ENCODE measurements at places on chromosomes 3 and 15.

GRCh38 chr15:52730173-52730572, 51.0 kb upstream of the ATOSA start:
- DNase-seq: no peak

GRCh38 chr3:88617283-88617682, 467.5 kb downstream of the C3orf38 start:
- no peak for DNase-seq

- peak; percentile 51 for DNase-seq
Measured at GRCh38 chr3:194141415-194142155, 5.6 kb downstream of the HES1 start.

DNA sequence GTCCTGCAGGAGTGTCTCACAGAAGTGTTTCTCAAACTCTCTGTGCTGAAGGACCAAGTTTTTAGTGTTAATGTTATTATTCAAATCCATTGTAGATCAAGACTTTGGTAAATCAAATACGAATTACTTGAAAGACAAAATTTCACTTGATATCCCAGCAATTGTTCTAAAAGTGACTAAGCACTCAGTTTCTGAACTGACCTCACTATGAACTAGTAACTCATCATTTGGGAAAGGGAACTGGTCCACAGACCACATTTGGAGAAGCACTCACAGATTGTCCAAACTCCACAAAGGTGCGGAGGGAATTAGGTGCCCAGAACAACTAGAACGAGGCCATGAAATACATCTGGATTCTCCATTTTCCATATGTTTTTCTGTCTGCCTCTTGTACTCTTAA, 25.6 kb downstream of the FAM43A start:
- no peak for DNase-seq

DNA sequence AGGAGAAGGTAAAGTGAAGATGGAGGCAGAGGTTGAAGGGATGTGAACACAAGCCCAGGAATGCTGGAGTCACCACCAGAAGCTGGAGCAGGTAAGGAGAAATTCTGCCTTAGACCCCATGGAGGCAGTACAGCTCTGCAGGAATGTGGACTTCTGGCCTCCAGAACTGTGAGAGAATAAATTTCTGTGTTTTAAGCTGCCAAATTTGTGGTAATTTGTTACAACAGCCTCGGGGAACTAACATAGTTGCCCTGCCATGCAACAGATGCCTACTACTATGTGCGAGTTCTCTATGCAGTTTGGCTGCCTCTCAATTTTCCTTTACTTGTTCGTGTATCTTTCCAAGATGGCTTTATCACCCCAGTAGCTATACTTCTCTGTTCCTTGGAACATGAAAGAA, 394.1 kb downstream of the TUSC7 start:
- DNase-seq: no peak

DNA sequence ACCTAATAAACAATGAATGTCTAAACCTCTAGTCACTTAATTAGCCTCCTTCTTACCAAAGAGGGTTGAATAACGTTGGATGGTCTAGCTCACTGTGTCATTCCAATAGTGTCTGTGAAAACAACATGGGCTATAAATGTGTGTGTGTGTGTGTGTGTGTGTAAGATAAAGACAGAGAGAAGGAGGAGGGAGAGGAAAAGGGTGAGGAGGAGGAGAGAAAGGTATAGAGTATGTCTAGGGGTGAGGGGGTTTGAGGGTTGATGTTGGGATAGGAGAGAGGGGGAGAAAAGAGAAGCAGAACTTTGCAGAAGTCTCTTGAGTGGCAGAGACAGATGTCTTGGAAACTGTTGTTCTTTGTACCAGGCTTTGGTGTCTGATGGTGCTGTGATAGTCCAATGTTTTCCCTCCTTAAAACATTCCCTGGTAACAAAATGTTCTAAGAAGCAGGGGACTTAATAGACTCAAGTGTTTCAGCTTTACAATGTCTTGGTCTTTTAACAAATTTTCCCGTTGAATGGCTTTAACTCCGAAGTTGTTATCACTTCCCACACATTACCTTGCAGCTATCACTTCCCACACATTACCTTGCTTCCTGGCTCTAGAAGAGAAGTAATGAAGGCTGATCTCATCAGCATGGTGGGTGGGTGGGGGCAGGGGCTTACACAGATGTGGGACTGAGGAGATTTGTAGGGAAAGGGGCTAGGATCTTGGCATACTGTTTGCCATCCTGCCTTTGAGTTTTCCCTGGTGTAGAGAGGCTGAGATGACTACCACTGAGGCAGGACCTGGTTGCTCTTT, 57.8 kb upstream of the ETV5 start:
- DNase-seq: no peak

GRCh38 chr3:100591411-100591810, 18.0 kb upstream of the ADGRG7 start:
- no peak for DNase-seq

GRCh38 chr3:142237891-142238290, 12.5 kb upstream of the GK5 start:
- no peak for DNase-seq

DNA sequence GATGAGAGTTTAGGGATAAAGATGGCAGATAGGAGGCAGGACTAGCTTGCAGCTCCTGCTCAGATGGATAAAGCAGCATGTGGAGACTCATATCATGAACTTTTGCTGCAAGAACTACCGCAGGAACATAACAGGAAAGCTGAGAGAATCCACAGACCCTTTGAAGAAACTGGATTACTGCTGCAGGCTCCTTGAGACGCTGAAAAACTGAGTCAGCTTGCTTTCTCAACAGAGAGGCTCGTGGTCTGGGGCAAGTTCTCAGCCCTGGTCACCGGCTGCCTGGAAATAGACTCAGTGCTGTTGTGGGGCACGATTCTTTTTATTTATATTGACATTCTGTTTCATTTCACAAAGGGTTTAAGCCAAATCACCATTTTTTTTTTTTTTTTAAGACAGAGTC, 28.8 kb upstream of the TRIM59 start:
- DNase-seq: no peak

DNA sequence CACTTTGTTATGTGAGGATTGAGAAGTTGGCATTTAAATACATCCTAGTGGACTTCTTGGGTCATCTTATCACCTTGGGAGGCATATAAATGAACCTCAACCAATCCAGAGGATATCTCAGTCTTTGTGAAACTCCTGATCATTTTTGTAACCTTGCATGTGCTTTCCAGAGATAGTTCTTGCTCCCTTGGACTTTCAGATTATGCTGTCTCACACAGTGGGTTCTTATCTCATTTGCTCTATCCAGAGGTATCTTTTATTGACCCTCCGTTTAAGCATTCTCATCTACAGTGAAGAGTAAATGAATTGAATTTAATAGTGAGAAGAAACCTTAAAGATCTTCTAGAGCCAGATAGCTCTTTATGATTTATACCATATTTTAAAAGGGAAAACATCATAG, 10.4 kb downstream of the ARMC8 start:
- no peak for DNase-seq

DNA sequence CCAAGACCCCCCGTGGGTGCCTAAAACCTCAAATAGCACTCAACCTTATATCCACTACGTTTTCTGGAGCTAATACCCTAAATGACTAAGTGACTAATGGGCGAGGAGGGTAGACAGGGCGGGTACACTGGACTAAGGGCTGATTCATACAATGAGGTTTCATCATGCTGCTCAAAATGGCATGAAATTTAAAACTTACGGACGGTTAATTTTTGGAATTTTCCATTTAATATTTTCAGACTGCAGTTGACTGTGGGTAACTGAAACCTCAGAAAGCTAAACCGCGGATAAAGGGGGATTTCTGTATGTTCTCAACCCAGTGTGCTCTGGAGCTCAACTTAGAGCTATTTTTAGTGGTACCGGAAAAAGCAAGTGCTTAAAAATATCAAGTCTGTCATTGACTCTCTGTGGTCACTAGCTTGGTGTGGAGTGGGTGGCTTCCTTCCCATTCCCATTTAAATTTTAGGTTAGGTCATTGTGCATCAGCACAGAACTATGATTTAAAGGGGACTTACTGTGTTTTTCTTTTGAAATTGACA, 72.9 kb downstream of the LRRC28 start:
- no peak for DNase-seq

DNA sequence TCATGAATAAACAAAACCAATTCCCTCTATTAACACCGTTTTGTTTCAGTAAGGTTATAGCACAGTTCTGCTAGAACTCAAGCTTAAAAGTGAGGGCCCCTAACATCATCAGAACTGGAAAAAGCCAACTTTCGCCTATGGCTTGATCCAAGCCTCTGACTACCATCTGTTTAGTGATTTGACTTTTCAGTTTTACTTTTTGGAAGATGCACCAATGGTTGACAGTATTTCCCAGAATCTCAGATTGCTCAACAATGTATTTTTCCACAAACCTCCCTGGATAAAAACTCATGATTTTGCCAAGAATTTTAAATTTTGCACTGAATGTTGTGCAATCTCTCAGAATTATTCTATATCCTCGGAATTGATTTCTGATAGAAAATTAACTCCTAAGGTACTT, 190.7 kb downstream of the LSAMP start:
- DNase-seq: no peak

DNA sequence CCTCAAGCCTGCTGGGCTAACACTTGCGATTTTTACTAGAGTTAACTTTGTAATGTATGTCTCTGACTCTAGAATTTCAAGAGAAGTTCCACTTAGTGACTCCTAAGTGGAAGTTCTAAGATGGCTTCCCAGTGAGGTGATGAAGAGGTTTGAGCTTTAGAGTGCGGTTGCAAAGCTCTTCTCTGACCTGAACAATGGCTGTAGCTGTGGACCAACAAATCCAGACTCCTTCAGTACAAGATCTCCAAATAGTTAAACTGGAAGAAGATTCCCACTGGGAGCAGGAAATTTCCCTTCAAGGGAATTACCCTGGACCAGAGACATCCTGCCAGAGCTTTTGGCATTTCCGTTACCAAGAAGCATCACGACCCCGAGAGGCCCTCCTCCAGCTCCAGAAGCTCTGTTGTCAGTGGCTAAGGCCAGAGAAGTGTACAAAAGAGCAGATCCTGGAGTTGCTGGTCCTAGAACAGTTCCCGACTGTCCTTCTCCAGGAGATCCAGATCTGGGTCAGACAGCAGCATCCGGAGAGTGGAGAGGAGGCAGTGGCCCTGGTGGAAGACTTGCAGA, 22.3 kb downstream of the WDR73 start:
- no peak for DNase-seq

GRCh38 chr3:67635806-67636205, 18.6 kb downstream of the SUCLG2 start:
- DNase-seq: no peak

DNA sequence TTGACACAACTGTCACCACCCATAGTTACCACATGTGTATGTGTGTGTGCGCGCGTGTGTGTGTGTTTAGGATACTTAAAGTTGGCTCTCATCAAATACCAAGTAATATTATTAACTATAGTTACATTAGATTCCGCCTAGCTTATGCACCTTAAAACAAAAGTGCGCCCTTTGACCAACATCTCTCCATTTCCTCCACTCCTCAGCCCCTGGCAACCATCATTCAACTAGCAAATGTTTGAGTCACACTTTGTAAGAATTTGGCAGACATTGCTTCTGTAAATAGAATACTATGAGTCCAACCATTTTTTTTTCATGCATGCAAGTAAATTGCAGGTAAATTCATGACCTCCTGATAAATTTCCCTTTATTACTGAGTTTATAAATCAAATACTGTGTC, 169.3 kb downstream of the GBE1 start:
- DNase-seq: no peak

DNA sequence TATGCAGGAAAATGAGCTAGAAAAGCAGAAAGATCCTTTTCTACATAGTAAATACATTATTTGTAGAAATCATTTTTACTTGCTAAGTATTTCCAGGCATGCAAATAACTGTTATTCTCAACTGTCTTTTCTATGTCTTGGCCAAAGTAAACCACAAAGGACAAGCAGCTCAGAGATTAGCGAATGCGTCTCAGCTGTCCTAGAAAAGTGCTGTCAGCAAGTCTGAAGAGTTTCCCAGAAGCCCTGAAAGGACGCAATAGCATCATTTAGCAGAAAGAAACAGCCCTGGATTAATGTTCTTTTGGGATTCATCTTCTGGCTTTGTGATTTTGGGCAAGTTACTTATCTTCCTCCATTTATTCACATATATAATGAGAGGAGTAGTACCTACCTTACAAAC, 100.3 kb downstream of the ZIC1 start:
- no peak for DNase-seq

- no peak for DNase-seq
Measured at GRCh38 chr3:61809879-61810278, 248.5 kb downstream of the PTPRG start.

- no peak for DNase-seq
Measured at GRCh38 chr15:91854639-91854990, 1.1 kb downstream of the SLCO3A1 start.

DNA sequence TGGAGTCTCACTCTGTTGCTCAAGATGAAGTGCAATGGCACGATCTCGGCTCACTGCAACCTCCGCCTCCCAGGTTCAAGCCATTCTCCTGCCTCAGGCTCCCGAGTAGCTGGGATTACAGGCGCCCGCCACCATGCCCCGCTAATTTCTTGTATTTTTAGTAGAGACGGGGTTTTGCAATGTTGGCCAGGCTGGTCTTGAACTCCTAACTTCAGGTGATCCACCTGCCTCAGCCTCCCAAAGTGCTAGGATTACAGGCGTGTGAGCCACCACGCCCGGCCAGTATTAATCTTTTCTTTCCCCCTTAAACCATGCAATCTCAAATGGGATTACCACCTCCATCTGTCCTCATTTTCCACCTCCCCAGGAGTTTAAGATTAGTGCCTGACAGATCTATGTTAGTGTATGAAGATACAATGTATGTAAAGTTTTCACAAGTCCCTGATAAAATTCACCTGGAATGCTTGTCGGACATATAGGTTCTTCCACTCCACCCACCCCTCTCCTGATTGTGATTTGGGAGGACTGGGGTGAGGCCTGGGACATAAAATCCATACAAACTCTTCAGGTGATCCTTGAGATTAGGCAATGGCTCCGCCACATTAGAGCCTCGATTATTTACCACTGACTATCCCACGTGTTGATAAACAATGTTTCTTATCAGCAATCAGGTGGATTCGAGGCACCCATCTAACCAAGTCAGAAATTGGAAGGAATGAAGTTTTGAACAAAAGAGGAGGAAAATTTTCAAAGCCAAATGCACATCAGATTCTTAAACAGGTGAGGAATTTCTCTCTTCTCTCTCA, 1.2 kb downstream of the PARL start:
- no peak for DNase-seq

- DNase-seq: no peak
Measured at GRCh38 chr15:77702211-77702957, 69.7 kb upstream of the LINGO1 start.

DNA sequence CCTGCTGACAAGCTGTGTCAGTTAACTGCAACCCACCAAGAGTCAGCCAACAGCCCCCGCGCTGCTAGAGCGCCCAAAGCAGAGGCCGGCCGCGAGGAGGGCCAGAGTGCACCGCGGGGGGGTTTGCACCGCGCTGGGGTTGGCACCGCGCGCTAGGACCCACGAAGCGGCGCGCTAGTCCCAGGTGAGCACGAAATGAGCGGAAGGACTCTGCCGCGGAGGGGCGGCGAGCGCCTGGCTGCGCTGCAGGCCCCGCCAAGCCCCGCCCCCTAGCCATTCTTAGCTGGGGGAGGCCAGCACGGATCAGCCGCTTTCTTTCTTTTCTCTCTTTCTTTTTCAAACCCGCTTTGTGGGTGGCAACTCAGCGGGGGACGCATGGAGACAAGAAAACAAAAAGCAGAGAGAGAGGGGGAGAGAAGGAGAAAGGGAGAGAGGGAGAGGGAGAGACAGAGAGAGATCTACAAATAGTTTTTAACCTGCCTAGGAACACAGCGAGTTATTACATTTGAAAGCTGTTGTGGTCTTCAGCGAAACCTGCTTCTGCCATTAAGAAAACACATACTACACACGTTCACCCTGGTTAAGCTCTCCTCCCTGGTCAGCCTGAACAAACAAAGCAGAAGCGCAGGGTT, 6.9 kb upstream of the FOXB1 start:
- DNase-seq: no peak

Data from cortex of kidney (tissue), 1 donor.